ENCODE measurements at places on chromosomes 1 and 21.

- DNase-seq = no peak
These were observed 35.4 kb upstream of the FOXO6 start for GRCh38 chr1:41325801-41326200.

DNA sequence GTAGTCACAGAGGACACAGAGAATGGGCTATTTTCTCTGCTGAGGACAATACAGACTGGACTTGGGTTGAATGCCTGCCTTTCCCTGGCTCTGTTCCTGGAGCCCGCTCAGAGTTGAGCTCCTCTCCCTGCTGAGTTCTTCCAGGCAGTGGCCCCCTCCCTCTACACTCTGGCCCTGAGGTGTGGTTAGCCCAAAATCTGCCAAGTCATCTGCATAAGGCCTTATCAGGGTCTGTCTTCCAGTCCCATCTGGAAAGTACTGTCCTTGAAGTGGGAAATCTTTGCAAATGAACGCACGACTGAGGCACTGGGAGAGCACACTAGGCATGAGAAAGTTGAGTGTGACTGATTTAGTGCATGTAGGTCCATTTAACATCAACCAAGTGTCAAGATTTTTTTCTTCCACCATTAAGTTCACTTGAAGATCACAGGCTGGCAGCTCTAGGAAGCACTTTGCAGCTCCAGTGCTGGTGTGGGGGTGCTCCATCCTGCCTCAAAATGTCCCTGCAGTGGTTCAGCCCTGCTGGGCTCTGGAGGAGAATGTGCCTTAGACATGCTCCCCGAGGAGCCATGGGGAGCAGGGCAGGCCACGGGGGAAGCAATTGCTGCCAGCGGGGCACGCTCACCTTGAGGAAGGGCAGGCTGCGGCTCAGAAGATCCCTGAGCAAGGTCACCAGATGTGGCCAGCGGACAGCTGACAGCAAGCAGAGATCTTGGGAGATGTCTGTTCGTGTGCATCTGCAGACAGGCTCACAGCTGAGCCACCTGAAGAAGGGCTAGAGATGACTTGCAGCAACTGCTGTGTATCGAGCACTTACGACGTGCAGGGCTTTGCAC lies 41.5 kb downstream of the IER5 start:
- DNase-seq = no peak

GRCh38 chr1:41935226-41935625 lies 16.5 kb upstream of the HIVEP3 start:
- no peak for DNase-seq

GRCh38 chr1:175757381-175758015 lies 14.1 kb upstream of the TNR start:
- peak; percentile 53 for DNase-seq

DNA sequence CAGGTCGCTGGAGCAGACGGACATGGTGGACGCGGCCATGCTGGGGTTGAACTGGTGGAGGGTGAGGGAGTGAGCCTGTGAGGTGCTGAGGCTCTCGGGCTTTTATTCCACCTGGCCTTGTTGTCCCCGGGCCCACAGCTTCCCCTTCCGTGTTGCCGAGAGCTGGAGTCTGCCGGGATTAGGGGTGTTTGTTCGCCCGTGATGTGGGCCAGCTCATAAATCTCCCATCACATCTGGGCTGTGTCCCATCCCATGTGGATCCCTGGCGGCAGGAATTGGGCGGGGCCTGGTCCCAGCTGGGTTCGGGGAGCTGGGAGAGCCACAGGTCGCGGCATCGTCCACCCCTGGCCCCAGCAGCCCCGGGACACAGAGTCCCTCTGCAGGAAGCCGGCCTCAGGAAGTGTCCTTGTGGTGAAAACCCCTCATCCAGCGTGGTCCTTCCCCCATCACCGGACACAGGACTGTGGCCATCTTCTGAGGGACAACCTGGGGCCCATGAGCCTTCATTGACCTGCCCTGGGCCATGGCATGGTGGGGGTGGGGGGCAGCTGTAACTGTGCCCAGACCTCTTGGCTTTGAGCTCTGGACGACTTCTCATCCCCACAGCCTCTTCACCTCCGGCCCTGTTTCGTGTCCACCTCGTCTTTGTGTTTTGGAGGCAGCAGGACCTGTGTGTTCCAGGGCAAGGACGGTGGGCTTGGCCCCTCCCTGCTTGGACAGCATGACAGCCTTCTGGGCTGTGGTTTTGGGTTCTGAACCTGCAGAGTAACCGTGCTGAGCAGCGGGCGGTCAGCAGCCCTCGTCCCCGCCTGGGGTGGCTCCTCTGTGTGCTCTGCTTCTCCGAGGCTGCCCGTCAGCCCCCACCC lies at the start of gene KRTAP10-6:
TSS of gene KRTAP10-6 (minus strand) at position 60 of the 866 bp plus-strand sequence. CDS start at position 39, 21 bp downstream.
- DNase-seq = no peak

DNA sequence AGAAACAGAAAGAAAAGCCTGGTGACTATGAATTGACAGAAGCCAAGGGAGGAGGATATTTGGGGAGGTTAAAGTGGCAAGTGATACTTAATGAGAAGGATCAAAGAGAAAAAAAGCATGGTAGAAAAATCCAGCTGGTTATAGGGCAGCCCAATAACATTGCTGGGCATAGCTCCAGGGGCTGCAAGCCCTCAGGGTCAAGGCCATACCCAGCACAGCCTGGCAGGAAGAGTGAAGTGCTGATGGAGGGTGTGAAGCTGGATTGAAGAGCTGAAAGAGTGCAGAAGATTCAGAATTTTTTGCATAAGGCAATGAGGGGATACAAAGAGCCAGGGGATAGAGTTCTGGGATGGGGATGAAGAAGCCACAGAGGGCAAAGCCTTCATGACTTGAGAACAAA lies 8.0 kb upstream of the HSD11B1 start:
- no peak for DNase-seq

DNA sequence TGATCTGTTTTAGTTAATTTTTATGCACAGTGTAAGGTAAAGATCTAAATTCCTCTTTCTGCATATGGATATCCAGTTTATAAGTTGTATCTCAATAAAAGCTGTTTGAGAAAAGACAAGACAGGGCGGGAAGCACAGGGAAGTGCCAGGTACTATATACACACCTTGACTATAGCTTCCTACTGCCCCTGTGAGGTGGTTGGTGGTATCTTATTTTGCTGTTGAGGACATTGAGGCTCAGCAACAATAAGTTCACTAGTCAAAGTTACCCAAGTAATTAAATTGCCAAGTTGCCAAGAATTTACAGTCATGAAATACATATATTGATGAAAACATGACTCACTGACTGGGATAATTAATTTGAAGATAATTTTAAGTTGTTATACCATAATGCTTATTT lies 109.1 kb downstream of the CD247 start:
- DNase-seq = no peak

GRCh38 chr1:119659628-119660027 lies 11.6 kb upstream of the ZNF697 start:
- no peak for DNase-seq

DNA sequence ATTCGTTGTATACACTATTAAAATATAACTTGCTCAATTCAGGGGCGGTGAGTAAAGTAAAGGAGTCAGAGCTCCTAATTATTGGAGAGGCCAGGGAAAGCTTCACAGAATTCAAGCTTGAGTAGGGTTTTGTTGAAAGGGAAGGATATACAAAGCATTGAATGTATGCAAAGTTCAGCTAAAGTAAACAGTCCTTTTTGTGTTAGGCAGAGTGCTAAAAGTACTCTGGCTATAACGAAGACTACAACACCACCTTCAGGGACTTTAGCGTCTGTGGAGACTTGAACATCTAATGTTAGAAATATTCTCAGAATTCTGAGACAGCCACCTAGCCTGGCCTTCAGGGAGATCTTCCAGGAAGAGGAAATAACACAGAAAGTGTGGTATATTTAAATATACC lies 1.1 kb downstream of the FALEC start:
- no peak for DNase-seq

DNA sequence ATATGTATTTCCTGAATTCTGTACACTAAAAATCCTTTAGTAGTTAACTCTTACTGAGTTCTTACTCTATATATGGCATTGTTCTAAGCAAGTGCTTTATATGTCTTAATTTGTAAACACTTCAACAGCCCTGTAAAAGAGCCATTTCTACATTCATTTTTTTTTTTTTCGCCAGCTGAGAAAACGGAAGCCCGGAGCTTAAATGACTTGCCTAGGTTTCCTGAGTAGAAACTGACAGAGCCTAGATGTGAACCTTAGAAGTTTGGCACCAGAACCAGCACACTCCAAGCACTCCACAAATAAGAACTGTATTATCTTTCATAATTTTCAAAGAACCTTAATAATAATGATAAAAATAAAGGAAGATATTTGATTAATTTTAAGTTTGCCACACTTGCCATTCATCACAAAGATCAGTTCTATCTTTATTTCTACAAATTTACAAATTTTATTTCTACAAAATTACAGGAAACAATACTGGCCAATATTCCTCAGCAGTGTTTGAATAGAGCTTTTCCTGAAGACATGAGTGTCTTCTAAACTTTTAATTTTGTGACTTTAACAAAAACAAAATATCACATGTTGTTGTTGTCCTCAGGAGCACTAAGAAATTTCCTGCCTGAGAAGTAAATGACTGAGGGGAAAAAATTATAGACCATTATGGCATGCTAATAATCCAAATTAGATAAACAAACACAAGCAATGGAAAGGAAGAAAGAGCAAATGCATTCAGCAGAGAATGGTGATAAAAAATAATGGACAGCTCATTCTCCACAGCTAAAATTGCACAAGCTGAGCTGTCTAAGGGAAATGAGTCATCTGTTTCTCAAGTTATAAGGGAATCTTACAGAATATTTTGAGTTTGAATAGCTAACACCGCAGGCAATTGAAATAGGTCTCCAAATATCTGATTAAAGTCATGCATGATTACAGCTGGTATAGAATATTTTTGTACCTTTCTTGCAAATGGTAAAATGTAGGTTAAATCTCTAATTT lies 71.2 kb downstream of the DPYD start:
- DNase-seq = no peak

- DNase-seq = no peak
These were observed 84.3 kb upstream of the L1TD1 start for GRCh38 chr1:62110198-62110817.

GRCh38 chr1:211549092-211549711 lies 29.8 kb downstream of the SLC30A1 start:
- no peak for DNase-seq

- peak; percentile 31 for DNase-seq
These were observed 453 bp downstream of the DRAM2 start for GRCh38 chr1:111139324-111139955.

DNA sequence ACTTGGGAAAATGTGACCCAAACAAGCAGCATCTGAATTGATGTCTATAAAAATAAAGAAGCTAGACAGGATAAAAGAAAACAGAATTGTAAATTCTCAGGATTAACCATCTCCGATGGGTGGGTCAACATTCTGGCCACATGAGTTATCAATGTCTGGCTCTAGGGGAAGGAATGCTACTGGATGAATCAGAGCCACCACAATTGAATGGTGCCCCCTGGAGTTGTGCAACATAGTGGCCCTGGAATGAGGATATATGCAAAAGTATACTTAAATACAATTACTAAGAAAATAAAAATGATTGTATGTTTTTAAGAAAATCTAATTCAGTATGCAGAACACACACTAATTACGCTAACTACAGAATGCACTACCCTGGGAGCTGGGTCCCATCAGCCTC lies 185.6 kb downstream of the TGFBR3 start:
- DNase-seq = no peak

DNA sequence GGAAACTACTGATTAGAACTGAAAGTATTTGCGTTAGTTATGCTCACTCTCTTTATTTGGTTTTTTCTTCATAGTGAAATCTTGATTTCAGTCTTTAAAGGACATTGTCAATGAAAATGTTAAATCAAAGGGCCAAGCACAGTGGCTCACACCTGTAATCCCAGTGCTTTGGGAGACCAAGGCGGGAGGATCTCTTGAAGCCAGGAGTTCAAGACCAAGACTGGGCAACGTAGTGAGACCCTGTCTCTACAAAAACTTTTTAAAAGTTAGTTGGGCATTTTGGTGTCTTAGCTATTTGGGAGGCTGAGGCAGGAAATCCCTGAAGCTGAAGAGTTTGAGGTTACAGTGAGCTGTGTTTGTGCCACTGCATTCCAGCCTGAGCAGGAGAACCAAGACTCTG lies 13.6 kb downstream of the RLF start:
- DNase-seq = no peak

DNA sequence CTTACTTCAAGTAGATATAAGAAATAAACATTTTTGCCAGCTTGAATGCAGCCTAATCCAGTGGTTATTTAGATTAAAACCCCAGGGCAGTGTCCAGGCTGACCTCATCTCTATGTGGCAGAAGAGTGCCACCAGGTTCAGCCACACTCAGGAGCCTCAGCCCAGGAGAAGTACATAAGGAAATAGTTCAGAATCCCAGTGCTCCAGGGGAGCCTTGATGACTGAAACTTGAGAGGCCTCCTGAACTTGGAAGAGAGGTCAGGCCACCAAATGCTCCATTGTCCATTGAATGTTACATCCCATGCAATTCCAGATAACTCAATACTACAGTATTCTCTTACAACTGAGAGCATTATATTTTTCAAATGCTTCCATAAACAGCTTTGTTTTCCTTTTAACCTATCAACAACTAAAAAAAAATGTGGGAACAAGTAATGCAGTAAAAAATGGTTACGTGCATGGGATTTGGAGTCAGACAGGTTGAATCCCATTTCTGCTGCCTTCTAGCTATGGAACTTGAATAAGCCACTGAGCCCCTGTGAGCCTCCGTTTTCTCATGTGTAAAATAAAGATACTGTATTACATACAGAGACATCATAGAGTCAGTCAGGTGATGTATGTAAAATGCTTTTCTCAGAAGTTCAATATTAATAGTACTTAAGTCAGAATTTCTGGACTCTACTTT lies 248.0 kb downstream of the PLPP3 start:
- no peak for DNase-seq

GRCh38 chr1:213688655-213689054 lies 299.1 kb upstream of the PROX1 start:
- DNase-seq = no peak

- no peak for DNase-seq
These were observed 15.0 kb downstream of the COL6A1 start for GRCh38 chr21:45996311-45997204.

DNA sequence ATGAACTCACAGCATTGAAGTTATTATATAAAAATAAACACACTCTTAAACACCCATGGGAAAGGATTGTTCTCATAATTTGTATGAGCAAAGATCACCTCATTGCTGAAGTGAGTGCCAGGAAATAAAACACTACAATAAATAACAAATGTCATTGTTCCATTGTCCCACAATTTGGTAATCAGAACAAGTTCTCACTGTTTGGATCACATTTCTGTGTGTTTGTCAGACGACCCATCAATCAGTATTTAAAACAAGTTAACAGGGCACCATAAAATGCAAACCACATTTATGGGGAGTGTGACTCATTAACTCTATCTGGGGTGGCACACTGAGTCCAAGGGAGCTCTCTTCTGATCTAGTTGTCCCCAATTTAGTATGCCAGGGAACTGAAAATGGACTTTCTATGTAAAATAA lies 124.5 kb downstream of the PTPRC start:
- DNase-seq = no peak

GRCh38 chr1:221775206-221775605 lies 33.3 kb upstream of the DUSP10 start:
- no peak for DNase-seq

GRCh38 chr1:231220801-231221200 lies 20.2 kb upstream of the GNPAT start:
- no peak for DNase-seq

DNA sequence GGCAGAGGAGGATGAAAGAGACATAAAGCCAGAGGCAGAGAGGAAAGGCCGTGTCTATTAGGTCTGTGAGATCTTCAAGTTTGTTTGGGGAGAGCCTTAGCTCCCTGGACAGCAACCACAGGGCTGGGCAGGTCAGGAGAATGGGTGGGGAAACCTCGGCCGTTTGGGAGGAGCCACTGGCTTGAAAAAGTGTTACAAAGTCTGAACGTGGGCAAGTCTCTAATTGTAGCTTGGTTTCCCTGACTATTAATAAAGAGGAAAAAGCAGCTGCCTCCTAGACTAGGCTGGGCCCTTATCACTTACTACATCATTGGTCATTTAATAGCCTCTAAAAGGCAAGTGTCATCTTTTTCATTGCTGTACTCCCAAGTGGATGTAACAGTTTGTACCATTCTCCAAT lies at the start of gene CCDC17:
TSS of gene CCDC17 (minus strand) at position 83 of the 400 bp plus-strand sequence. CDS start 145 bp downstream, outside the sequence.
- DNase-seq = no peak
